T47D (cell line): ENCODE measurements at places on chromosomes 4 and X.

DNA sequence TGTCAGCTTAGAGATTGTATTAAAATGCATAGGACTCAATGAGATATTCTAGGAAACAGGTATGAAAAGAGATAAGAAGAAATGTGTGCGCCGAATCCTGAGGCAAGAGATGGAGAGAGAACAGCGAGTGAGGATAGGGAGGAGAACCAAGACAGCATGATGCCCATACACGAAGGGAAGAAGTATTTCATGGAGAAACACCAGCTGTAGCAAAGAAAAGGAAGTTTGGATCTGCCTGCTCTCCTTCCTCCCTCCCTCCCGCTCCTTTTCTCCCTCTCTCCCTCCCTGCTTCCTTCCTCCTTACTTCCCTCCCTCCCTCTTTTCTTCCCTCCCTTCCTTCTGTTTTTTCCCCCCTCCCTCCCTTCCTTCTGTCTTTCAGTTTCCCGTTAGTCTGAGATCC, 318.6 kb upstream of the TAPT1 start:
- DNase-seq: no peak

DNA sequence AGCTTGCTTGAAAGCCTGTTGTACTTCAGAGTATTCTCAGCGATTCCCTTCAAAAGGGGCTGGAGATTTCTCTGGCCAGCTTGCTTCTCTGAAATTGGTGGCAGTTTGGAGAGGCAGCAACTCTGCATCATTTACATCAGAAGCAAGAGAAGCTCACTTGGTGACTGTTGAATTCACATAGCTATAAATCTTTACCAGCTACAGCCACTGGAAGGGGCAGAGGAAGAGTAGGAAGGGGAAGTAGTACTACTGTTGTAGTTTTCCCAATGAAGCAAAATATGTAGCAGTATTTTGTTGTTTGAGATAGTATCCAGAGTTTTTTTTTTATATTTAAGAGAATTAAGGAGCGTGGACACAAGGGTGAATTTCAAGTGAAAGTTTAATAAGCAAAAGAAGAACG, 2.8 kb downstream of the TENT5D start:
- no peak for DNase-seq

GRCh38 chr4:155530857-155531256, 135.8 kb upstream of the GUCY1A1 start:
- no peak for DNase-seq

DNA sequence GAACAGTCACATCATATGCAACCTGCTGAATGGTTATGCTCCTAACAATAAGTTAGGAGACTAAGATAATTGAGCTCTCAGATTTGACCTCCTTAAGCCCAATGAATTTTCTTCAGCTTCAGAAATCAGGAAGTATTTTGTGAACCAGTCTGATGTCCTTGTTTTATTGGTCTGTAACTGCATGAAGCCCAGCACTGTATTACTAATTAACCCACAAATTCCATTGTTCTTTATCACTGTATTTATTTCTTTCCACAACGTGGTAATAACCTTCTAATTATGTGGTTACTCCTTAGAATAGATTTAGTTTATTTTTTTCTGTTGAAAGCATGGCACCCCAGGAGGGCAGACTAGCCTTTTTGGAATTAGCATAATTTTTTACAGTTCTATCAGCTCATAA, 3.9 kb upstream of the MFAP3L start:
- no peak for DNase-seq

- peak; percentile 93 for DNase-seq
Observed at GRCh38 chr4:128427832-128428366, 140.3 kb upstream of the PGRMC2 start.

DNA sequence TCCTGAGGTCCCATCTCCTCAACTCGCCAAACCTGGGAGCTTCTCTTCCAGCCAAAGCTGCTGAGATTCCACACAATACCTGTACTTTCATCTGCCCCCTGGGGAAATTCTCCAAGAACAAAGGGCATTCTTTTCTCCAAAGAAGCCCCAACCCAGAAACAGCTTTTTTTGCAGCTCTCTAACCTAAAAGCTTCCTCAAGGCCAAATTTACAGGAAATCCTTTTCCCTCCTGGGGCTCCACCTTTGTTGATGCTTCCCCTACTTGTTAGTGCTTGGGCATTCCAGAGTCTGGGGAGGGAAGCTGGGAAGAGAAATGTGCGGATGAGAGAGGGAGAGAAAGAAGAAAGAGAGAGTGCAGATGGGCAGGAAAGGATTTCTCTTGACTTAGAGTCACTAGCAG, 24.3 kb downstream of the ZBTB33 start:
- DNase-seq: no peak

DNA sequence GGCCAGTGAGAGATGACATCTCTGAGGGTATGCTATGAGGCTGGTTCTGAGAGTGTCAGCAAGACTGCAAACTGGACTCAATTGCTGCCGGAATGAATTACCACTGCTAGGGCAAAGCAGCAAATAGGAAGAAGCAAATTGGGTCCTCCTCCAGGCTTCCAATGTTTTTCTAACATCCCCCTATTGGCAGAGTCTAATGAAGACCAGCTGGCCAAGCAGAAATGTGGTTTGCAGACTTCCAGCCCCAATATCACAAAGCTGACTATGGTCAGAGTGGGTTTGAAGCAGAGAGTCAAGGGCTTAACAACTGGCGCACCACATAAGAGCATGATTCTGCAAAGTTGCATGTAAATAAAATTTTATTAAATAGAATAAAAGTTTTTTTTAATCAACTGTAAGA, 225.4 kb upstream of the GLRA2 start:
- no peak for DNase-seq
